Jurkat, Clone E6-1 (cell line): ENCODE measurements at places on chromosomes 1 and 21.

DNA sequence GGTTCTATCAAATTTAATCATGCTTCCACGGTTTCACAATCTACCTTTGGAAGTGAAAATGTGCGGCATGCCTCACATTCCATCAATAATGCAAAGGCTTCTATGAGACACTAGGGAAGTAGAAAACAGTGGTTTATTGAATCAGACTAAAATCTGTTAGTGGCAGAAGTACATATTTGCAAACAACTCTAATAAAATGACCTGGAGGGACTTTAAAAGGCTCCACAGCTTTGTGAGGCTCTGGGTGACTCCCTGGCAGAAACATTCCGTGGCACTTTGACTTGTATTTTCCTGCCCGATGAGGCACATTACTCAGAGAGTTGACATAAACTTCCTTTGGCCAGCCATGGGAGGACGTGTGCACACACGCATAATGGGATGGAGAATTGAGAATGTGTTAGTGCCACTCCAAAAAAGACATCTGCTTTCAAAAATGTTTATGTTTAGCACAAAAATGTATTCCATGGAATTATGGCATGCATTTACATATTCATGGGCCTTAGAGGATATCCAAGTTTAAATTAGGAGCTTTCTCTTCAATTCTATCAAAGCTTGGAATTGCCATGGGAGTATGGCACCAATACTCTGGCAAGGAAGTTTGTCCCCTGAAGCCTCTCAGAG lies 60.0 kb upstream of the SSX2IP start:
- no peak for DNase-seq

- no peak for DNase-seq
Measured at GRCh38 chr1:218669431-218669830, 324.3 kb downstream of the TGFB2 start.

DNA sequence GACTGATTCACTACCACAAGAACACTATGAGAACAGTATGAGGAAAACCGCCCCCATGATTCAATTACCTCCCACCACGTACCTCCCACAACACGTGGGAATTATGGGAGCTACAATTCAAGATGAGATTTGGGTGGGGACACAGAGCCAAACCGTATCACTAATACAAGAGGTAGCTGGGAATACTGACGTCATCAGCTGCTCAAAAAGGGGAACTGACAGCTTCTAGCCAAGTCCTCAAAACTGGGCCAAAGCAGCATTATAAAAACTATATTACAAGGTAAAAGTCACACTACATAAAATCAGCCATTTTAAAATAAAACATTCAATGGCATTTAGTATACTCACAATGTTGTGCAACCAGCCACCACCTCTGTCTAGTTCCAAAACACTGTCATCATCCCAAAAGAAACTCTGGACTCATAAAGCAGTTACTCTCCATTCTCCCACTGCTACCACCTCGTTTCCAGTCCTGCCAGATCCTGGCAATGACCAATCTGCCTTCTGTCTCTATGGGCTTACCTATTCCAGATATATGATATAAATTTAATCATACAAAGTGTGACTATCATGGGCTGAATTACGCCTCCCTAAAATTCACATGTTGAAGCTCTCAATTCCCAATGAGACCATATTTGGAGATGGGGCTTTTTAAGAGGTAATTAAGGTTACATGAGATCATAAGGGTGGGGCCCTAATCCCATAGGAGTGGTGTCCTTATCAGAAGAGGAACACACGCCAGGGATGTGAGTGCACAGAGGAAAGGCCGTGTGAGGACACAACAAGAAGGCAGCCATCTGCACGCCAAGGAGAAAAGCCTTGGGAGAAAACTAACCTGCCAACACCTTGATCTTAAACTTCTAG lies 192.1 kb downstream of the SETD4 start:
- DNase-seq: no peak

GRCh38 chr1:118262865-118263264 lies 77.8 kb upstream of the SPAG17 start:
- no peak for DNase-seq

GRCh38 chr1:204278251-204278650 lies 64.5 kb upstream of the GOLT1A start:
- DNase-seq: no peak

GRCh38 chr1:25140073-25140797 lies 92.1 kb downstream of the SYF2 start:
- DNase-seq: no peak
